ENCODE measurements at places on chromosomes 7 and 10.
A peak's percentile ranks its signal among the peaks of the same experiment; 100 is the strongest.

GRCh38 chr7:86953219-86953618, 106.2 kb downstream of the ELAPOR2 start:
- no peak for DNase-seq

- DNase-seq, result no peak
Measured at GRCh38 chr7:151330661-151331060, 11.0 kb upstream of the NUB1 start.

DNA sequence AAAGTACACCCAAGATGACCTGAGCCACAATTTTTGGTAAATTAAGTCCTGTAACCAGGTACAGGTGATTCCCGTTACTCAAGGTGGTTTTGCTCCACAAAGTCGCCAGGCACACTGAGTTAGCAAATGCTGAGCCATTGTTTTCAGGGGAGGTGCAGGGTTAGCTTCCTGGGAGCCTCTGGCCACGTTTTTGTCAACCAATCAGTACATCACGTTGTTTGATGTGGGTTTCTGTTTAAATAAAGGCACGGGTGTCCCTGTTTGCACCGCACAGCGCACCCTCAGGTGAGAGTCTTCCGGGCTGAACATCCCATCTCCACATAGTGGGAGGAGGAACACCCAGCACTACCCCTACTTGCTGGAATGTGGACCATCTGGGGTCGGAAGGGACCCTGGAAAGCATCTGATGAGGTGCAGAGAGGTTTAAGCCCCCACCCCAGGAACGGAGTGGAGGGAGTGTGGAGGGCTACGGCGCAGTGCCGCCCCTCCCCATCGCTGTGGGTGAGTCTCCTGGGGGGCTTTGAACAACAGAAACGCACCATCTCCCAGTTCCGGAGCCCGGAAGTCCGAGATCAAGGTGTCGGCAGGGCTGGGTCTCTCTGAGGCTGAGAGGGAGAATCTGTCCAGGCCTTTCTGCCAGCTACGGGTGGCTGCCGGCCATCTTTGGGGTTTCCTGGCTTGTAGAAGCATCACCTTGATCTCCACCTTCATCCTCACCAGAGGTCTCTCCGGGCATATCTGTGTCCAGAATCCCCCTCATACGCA, 42.5 kb downstream of the PRKAG2 start:
- no peak for DNase-seq

GRCh38 chr10:78184851-78185692, 151.4 kb downstream of the RPS24 start:
- no peak for DNase-seq

DNA sequence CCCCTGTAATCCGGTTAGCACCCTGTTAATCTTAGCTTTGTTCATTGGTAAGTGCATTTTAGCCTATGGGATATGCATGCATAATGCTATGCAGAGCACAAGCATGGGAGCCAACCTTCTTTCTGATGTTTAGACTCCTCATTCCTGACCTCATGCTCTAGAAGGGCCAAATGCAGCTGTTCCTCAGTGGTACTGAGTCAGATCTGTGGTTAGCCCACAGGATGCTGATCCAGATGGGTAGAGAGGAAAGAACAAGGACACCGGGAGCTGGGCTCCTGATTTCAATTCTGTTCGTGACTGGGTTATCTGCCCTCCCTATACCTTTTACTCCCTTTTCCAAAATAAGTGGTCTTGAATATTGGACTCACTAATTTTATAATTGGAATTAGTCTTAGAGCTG, 31.7 kb upstream of the C10orf90 start:
- DNase-seq, result no peak

DNA sequence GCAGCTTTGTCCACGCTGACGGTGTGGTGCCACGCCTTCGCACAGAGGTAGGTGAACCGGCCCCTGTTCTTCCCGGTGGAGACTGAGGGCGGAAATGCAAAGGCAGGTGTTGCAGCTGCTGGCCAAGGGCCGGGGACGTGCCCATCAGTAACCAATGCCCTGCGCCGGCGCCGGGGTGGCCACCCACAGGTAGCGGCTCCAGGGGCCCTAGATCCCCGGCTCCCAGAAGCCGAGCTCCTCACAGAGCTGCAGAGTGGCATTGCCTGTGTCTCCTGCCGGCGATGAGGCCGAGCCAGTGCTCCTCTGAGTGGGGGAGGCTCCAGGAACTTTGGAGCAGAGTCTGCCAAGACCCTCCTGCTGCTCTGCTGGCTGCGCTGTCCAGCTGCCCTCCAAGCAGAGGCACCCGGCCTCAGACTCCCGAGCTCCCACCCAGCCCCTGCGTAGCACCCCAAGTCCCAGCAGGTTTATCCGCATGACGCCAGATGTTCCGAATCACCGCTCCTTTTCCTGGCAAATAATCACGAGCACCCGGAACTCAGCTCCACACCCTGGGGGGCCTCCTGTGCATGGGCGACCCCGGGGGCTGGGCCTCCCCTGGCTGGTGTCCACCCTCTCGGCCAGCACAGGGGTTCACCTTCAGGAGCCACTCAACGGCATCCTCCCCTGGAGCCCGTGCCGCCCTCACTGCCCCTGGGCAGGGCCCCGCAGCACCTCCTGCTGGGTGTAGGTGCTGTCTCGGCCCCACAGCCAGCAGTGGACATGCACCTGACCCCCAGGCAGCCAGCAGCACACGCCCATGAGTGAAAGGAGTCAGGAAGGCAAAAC, 22.1 kb downstream of the CFAP46 start:
- no peak for DNase-seq

- no peak for DNase-seq
Measured at GRCh38 chr7:96679886-96680285, 29.8 kb downstream of the SEM1 start.

- DNase-seq, result no peak
Measured at GRCh38 chr10:75648854-75649253, 217.4 kb downstream of the LRMDA start.

DNA sequence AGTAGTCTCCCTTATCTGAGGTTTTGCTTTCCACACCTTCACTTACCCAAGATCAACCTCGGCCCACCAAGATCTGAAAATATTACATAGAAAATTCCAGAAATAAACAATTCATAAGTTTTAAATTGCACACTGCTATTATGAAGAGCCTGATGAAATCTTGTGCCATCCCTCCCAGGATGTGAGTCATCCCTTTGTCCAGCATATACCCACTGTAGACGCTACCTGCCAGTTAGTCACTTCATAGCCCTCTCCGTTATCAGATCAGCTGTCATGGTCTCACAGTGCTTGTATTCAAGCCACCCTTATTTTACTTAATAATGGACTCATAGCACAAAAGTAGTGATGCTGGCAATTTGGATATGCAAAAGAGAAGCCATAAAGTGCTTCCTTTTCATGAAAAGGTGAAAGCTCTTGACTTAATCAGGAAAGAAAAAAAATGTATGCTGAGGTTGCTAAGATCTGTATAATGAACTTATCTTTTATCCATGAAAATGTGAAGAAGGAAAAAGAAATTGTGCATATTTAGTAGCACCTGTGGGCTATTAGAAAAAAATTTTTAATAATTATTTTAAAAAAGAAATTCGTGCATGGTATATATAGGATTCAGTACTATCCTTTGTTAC, 9.8 kb upstream of the MRPS16 start:
- no peak for DNase-seq

DNA sequence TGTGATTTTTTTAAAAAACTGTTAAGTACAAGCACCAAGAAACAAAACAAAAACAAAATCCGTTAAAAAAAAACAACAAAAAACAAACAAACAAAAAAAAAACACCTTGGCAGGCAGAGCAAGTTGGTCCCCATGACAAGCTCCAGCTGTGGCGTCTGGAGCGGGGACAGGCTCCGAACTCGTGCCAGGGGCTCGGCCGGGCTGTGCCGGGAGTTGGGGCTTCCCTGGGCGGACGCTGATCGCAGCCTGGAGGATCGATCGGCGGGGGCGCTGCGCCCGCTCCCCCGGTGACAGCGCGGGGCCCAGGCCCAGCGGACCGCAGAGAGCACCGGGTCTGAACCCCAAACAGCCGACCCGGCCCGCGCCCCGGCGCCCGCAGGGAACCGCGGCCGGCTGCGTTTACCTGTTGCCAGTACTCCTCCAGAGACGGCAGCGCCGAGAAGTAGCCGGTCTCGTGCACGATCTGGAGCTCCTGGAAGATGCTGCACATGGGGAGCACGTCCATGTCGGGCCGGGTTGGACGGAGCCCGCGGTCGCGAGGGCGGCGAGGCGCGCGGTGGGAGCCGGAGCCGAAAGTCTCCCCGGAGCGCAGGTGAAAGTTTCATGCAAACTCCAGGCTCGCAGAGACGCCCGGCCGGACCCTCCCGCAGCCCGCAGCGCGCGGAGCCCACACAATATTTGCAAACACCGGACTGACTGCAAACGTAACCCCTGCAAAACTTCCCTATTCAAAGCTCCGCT, at the start of gene KLF6:
KLF6 (minus strand) TSS at position 700 of the 741 bp plus-strand sequence; CDS start at position 505, 195 bp downstream.
- no peak for DNase-seq

DNA sequence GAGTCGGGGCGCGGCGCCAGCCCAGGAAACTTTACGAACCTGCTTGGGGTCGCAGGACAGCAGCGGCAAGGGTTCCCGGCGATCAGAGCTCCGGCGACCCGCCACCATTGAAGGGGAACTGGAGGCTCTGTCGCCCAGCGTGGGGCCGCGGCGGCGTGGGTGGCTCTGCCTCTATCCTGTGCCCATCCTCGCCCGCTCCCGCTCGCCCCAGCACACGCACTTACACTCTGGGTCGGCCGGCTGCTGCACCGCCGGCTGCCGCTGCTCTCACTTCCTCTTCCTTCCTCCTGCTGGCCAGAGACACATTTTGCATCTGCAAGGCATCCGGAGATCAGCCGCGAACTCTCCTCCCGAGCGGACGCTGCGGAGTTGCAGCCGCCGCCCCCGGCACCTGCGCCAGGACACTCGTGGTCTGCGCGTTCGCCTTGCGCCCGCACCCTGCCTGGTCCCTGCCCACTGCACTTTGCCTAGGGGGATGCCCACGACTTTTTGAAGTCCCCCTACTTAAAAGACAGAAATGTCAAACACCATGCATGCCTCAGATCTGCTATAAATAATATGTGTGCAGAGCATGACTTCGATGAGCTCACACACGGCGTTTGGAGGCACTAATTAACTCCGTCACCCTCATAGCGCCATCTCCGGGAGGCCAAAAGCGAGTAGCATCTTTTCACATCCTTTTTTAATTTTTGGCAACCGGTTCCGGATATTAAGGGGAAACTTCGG, at the start of gene ELMO1:
ELMO1 (minus strand) TSS at position 229 of the 726 bp plus-strand sequence. CDS start 106,174 bp downstream, outside the sequence.
- DNase-seq, result peak; percentile 89

DNA sequence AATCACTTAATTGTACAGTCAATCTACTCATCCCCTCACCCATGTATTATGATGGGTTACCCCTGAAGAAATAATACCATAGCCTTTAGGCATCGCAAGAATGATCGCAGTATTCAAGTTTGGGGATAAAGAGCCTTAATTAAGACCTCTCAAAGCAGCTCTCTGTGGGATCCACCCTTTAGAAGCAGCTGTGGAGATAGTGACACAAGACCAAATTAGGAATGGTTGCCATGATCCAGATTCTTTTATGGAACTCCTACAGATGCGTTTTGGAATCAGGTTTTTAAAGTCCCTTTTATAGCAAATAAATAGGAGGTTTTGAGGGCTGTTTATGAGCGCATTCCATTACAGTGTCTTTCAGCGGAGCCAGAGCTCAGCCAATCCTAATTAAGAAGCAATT, 12.2 kb downstream of the TES start:
- no peak for DNase-seq

DNA sequence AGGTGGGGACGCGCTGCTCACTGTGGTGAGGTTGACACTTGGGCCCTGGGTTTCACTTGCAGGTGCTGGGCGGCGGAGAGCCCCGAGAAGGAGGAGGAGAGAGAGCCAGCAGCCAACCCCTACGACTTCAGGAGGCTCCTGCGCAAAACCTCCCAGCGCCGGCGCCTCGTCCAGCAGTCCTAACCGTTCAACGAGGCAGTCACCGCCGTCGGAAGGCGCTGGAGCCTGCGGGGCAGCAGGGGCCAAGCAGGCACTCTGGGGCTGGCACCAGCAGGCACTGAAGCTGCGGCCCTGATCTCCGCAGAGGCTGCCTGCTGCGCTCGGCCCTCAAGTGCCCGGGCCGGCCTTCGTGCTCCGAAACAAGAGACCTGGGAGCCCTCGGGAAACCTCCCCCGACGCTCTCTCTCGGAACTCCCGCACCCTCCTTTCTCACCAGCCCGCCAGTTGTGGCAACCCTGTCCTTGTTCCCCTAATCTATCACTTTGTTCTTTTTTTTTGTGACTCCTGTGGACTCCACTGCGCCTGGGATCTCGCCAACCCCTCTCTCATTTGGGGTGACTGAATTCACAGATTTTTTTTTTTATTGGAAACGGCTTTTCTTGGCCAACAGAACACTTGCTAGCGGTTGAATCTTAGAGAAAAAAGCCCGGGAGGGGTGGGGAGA, 4.7 kb upstream of the GAD2 start:
- no peak for DNase-seq

DNA sequence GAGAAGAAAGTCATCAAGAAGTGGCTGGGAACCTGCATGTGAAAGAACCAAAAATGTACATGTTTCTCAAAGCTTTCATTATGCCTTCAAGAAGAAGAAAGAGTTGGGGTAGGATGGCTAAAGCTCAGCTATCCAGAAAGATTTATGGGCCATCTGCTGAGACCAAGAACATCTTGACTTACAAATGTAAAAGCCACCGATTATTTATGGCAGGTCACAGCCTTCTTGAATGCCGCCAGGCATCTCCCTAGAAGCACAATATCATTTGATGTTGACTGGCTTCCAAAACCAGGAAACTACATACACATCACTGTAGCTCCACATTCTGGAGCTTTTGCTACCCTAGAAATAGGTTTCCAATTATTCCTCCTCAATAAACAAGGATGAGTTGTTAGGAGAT, 254.2 kb upstream of the AOAH start:
- no peak for DNase-seq

- DNase-seq, result no peak
Measured at GRCh38 chr7:122143376-122143750, 686 bp downstream of the AASS start.

GRCh38 chr10:4775808-4776207, 50.2 kb upstream of the AKR1E2 start:
- no peak for DNase-seq

GRCh38 chr7:151274936-151275812, 26.7 kb upstream of the SMARCD3 start:
- no peak for DNase-seq

DNA sequence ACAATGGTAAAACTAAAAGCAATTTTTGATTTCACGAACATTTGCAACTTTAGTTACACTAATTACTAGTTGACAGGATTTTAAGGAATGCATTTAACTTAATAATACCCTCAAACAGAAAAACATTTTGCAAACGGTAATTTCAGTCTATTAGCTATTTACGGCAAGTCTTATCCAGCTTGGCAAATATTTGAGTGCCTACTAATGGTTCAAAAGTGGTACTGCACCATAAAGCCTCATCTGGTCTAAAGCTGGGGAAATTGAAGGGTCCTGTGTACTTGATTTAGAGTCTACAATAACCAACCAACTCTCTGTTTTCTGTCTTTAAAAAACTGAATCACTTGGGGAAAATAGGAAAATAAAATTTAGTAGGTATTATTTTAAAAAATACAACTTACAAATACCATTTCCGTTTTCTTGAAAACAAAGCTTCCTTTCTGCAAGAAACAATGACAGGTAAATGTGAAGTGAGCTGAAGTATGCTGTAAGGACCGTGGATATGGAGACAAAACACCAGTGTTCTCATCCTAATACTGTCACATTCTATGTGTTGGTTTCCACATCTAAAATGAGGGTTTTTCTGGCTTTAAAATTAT, 142.3 kb downstream of the VPS50 start:
- peak; percentile 18 for DNase-seq

- DNase-seq, result no peak
Measured at GRCh38 chr10:6563075-6563474, 17.0 kb downstream of the PRKCQ start.

All from AML-193 (cell line).